Activated CD4-positive, alpha-beta T cell treated with anti-CD3 and anti-CD28 coated beads, Interleukin-2, amount 50 U/mL, for 1 hour (primary cell): ENCODE measurements at places on chromosomes 13 and 19.

- DNase-seq, result no peak
Measured at GRCh38 chr19:45249261-45250033, 1.6 kb upstream of the MARK4 start.

- DNase-seq, result no peak
Measured at GRCh38 chr13:110131424-110131823, 175.5 kb downstream of the COL4A1 start.

GRCh38 chr13:69641773-69642172 lies 465.9 kb upstream of the ATXN8OS start:
- no peak for DNase-seq

- no peak for DNase-seq
Measured at GRCh38 chr19:4830768-4831265, 695 bp downstream of the TICAM1 start.

DNA sequence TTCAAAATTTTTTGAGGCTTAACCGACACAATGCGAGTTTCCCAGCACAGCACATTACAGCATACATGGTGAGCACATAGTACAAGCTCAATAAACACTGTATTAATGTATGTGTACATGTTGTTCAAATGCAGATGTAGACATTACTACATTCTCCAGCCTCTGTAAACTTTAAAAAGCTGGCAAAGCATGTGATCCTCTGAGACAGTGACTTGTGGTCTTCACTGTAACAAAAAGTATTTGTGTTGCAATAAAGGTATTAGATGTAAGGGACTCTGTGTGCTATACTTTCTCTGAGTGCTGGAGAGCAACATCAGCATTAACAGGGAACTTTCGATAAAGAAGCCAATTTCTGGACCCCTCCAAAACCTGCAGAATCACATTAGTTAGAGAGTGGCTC lies 46.4 kb upstream of the ZNF254 start:
- DNase-seq, result no peak

DNA sequence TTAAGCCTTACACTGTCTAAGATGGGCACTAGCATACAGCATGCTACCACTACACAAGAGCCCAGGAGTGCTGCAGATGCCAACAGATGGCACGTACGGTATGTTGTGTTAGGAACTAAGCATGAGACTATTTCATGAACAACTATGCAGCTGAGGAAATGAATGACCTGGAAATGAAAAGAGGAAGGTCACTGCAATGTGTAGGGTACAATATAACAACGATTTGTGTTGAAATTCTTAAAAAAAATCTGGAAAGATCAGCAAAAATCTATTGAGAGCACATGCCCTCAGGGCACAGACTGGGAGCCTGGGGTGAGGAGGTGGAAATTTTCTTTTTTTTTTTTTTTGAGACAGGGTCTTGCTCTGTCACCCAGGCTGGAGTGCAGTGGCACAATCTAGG lies 14.4 kb downstream of the HAUS8 start:
- no peak for DNase-seq

GRCh38 chr19:3981373-3981735 lies 3.9 kb downstream of the EEF2 start:
- no peak for DNase-seq

DNA sequence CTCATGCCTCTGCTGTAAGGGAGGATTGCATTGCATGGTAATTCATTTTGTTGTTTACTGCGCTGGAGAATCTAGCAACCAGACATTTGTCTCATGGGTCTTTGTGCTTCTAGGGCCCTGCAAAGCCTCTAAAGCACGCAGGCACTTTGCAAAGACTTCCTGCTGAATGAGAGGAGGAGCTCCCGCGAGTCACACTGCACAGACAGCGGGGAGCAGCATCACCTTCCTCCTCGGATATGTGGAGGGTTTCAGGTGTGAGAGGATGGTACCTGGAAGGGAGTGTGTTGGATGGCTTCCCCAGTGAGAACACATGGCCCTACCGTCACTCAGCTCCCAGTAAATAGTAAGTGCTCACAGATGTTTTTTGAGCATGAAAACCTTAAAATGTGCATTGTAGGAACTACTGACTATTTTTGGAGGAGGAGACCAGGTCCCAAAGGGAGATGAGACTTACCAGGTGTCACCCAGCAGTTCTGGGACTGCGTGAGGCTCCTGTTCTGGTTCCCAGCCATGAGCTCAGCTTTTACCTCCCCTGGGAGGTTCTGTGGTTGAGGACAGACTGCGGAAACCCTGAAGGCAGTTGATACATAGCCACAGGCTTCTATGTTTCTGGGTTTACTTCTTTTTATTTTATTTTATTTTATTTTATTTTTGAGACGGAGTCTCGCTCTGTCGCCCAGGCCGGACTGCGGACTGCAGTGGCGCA lies 278.0 kb downstream of the FGF9 start:
- no peak for DNase-seq

DNA sequence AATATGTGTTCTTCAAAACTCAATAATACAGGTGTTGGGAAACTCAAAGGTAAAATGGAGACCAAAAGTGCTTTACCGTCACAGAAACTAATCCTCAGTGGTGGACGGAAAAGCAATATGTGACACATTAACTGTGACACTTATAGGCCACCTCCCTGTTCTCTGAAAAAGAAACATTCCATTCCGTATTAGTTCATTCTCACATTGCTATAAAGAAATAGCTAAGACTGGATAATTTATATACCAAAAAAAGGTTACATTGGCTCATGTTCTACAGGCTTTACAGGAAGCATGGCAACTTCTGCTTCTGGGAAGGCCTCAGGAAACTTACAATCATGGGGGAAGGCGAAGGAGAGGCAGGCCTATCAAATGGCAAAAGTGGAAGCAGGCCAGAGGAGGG lies 435.3 kb upstream of the HTR2A start:
- DNase-seq, result no peak

DNA sequence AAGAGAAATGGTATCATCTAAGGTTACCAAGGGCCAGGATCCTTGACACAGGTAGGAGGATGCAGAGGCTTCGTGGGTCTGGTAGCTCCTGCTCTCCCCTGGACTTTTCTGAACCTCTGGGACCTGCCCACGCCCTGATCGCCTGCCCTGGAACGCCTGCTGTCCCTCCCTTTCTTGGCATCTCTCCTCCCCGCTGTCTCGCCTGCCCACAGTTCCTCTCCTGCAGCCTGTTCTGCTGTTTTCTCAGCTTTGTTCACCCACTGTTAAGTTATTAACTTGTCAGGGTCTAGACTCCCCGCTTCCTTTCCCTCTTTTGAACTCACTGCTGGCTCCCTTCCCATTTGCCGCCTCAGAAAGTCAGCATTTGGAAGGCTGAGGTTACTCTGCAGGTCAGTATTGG lies 19.8 kb downstream of the SERP2 start:
- no peak for DNase-seq

- DNase-seq, result no peak
Measured at GRCh38 chr19:38024992-38025908, 118.2 kb downstream of the SIPA1L3 start.

DNA sequence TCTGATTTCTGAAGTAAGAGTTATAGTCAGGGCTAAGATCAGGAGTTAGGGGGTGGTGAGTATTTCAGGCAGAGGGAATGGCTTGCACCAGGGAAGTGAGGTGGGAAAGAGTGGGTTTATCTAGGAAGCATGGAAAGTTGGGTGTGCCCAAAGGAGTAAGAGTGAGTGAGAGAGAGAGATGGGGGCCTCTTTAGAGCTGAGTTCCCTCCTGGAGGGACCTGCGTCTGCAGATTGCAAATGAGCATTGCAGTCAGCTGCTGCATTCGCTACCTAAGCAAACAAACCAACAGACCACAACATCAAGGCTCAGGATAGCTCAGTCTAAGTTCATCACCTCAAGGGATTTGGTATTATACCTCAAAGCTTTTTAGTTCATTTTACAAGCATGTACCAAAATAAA lies 405.8 kb downstream of the FGF9 start:
- no peak for DNase-seq

- no peak for DNase-seq
Measured at GRCh38 chr13:38366954-38367645, 17.4 kb downstream of the UFM1 start.

- no peak for DNase-seq
Measured at GRCh38 chr13:36717017-36717416, 43.2 kb downstream of the SERTM1 start.

DNA sequence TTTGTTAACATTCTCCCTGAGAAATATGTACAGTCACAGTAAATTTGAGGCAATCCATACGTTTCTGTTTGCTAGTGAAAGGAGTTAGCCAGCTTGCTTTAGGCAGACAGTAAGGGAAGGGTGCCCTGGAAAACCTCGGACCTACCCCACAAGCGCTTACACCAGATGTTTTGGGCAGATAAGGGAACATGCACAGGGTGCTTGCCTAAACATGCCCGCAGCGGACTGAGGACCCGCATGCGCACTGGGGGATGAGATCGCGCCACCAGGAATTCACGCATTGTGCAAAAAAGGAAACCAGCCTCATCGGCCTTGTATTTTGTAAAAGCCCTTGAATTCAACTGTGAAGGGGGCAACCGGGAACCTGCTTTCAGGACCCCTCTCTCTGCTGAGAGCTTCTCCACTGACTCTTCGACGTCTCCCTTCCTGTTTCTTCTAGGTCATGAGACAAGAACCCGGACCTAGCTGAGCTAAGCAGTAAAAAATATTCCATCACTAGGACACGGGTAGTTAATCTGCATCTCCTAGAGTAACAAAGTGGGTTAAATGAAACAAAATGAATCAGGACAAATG lies 1399.2 kb upstream of the ATXN8OS start:
- no peak for DNase-seq

DNA sequence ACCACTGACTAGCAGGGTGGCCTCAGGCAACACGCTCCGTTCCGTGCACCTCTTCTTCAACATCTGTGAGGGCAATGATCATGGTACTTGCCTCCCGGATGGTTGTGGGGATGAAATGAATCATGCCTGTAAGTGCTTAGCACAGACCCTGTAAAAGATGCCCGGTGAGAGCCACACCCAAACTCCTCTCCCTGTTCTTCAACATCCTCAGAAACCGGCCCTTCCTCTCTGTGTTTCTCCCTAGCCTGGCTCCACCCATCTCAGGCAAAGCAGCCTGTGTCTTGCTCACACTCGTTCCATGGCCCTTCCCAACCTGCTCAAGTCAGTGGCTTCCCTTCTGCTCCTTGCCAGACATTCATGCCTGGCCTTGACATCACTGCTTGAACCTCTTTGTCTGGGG lies 5.8 kb upstream of the DMKN start:
- no peak for DNase-seq

- DNase-seq, result no peak
Measured at GRCh38 chr13:111876506-111876905, 190.4 kb upstream of the SOX1 start.

DNA sequence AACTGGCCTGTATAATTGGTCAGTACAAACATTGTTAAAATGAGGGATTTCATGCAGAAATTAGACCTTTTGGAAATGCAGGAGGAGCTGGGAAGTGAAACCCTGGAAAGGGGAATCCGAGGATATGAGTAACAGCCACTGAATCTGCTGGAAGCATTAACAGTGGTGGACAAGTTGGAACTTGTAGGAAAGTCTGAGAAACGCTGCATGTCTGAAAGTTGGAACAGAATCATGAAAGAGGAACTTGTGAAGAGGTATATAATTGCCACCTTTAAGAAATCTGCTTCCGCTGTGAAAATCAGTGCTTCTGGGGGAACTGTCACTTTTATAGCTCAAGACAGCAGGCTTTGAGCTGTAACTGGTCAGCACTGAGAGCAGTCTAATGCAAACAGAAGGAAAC lies 716.5 kb upstream of the PRR20A start:
- DNase-seq, result no peak

DNA sequence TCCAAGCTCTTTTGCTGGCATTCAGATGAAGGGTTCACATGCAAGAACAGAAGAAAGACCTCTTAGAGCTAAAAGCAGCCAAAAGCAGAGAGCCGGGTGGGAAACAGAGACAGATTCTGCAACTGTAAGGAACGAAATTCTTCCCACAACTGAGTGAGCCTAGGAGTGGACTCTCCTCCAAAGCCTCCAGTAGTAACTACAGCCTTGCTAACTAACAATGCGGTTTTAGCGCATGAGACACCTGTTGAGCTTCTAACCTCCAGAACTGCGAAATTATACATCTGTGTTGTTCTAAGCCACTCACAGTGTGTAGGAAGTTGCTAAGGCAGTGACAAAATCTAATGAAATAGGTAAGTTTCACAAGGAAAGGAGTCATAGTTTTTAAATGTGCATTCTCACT lies 98.1 kb upstream of the SLITRK1 start:
- no peak for DNase-seq

DNA sequence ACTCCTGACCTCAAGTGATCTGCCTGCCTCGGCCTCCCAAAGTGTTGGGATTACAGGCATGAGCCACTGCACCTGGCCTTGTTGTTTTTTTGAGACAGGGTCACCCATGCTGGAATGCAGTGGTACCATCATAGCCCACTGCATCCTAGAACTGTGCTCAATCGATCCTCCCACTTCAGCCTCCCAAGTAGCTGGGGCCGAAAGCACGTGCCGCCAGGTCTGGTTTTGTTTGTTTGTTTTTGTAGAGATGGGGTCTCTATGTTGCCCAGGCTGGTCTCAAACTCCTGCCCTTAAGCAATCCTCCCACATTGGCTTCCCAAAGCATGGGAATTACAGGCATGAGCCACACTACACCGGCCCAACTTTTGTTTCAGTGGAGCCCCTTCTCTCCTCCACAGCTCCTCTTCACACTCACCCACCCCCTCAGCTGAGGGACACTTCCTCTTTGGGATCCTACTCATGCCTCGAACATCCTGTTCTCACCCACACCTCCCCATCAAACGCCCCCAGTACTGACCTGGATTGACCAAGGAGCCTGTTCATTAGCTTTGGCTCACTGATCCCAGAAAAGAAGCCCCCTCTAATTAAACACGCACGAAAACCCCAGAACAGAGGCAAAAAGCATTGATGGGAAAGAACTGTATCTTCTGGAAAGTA lies 12.8 kb upstream of the CERS4 start:
- DNase-seq, result no peak

DNA sequence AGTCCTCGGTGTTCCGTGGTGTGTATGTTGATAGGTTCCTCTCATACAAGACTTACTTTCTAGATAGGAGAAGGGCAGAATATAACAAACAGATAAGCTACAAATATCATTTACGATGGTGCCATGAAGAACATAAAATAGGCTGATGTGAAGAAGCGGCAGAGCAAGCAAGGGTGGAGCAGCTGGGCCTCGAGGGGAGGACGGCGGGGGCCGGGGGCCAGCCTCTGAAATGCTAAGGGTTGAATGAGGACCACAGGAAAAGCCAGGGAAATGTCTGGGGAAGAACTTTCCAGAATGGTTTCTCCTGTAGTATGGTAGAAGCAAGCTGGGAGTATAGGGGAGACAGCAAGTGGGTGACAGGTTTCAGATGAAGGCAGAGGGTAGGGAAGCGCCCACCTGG lies 529.5 kb downstream of the LIG4 start:
- no peak for DNase-seq

GRCh38 chr13:25213715-25214114 lies 41.6 kb upstream of the AMER2 start:
- DNase-seq, result no peak

- no peak for DNase-seq
Measured at GRCh38 chr19:6011794-6012193, 33.9 kb upstream of the RANBP3 start.

- DNase-seq, result no peak
Measured at GRCh38 chr19:3398114-3398899, 31.9 kb downstream of the NFIC start.

GRCh38 chr19:7888826-7889217 lies 512 bp downstream of the LRRC8E start:
- DNase-seq, result no peak
